OCI-LY7 (cell line): ENCODE measurements at places on chromosomes 5 and 9. TPM values are rescaled to one million over a fixed set of nuclear protein-coding genes. Genes with fewer than 3 reads are reported as not detected.

DNA sequence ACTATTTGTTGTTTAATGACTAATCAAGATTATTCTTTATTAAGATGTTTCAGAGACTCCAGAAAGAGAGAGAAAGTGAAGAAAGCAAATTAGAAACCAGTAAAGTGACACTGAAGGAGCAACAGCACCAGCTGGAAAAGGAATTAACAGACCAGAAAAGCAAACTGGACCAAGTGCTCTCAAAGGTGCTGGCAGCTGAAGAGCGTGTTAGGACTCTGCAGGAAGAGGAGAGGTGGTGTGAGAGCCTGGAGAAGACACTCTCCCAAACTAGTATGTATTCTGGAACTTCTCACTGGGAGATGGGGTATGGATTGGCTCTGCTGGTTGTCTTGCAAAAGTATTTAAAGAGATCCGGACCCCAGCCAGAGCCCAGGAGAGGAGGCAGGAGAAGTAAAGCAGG is 33.6 kb downstream of the RAB14 start:
- no peak for DNase-seq

DNA sequence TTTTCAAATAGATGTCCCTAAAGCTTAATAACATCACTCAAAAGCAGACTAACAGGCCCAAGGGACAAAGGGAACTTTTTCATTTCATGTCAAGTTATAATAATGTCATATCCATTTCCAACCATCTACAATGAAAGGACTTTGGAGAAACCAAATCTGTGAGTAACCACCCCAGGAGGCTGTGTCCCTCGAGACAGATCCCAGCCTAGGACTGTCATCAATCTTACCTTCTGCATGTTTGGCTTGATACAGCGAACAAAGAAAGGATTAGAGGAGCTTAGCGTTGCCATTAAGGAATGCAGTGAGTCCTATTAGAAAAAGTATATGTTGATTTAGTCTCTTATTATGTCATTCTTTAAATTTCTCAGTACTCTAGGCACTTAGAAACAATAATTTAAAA is 137.8 kb upstream of the RETREG1 start:
- DNase-seq, result no peak

GRCh38 chr9:136437430-136437829 is 2.2 kb downstream of the INPP5E start:
- DNase-seq, result no peak

DNA sequence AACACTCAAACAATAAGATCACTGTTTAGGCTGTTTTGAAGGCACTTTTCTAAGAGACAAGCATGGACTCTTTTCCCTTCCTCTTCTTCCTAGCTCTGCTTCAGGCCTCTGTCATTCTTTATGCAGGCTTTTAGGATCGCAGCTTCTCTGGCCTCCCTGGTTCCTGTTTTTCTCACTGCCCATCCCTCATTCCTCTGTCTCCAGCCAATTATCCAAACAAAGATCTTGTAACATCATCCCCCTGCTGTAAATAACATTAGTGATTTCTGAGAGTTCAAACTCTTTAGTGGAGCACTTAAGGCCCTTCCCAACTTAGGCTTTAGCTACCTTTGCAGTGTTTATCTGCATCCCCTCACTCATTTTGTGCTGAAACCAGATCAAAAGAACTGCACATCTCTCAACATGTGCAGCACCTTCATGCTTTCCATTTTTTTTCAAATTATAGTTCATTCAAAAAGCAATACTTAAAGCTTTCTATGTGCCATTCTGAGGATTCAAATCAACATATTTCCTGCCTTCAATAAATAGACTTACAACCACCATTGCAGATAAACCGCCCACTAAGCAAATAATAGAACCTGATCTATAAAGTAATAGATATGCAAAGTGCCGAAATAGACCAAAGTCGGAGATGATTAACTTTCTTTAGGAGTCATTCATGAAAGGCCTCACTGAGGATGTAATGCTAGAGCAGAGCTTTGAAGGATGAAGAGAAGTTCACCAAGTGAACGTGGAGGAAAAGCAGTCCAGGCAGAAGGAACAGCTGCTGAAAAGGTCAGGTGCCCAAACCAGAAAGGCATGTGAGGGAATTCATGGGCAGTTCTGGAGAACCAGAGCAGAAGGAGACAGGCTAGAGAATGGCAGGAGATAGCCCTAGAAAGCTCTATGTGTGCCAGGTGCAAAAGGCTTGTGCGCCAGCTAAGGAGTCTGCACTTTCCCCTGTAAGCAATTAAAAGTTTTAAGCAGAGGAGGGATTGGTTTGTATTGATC is 95.8 kb upstream of the ZNF366 start:
- no peak for DNase-seq

MEF2C gene
- 57.6 and 58.7 TPM in 2 replicates for total RNA-seq

DNA sequence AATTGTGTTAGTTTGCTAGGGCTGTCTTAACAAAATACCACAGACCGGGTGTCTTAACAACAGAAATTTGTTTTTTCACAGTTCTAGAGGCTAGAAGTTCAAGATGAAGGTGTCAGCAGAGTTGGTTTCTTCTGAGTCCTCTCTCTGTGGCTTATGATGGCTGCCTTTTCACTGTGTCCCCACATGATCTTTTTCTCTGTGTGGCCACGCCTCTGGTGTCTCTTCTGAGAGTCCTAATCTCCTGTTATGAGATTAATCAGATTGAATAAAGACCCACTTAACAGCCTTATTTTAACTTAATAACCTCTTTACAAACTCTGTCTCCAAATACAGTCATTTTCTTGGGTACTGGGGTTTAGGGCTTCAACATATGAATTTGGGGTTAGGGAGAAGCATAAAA is 561.1 kb downstream of the NR2F1-AS1 start:
- DNase-seq, result no peak

GRCh38 chr5:96426831-96427230 is 6.2 kb downstream of the PCSK1 start:
- no peak for DNase-seq

DRD1 gene
- not detected in 2 replicates for total RNA-seq

DNA sequence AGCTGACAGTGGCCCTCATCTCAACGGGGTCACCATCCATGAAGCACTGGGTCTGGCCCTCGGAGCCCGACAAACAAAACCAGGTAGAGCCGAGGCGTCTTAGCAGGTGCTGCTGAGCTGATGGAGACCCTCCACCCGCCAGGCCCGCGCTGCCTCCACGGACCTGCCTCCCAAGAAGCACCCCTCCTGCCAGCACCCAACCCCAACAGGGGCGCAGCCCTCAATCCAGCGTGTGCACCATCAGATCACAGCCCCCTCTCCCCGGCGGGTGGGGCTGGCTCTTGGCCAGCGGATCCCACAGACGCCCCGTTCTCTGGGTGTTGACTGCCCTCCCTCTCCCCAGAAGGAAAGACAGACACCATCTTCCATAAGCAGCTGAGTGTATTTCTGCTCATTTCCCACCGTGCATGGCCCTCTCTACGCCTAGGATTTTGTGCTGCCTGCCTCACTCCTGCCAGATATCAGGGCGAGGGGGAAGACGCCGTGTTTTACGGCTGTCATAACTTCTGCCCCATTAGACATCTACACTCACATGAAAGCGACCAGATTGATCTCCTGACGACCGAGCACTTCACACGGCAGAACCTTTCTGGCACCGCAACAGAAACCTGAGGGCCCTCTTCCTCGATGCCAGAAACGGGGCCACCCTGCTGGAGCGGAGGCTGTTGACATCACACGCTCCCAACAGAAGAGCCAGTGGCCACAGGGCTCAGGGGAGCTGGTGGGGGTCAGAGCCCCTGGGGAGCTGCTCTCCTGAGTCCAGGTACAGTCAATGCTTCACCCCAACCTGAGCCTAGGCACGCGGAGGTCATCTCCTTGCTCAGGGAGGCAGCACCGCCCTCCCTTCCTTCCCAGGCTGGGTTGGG is 12.4 kb downstream of the NACC2 start:
- DNase-seq, result no peak
